ENCODE measurements at places on chromosomes 1 and 21.

DNA sequence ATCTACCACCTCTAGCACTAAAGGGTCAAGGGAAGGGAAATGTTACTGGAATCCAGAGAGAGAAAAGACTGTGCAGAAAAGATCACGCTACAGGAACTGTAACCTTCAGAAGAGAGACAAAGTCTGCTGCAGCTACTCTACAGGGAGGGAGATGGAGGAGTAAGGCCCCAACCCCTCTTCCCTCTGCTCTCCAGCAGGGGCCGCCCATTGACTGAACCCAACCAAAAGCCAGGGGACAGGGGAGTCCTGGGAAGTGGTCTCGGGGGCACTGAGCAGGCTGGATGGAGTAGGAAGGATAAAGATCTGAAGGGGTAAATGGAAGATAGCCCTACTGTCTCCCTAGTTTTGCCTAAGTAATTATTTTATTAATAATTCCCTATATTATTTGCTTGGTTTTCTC, 72.8 kb upstream of the NR5A2 start:
- DNase-seq: no peak

DNA sequence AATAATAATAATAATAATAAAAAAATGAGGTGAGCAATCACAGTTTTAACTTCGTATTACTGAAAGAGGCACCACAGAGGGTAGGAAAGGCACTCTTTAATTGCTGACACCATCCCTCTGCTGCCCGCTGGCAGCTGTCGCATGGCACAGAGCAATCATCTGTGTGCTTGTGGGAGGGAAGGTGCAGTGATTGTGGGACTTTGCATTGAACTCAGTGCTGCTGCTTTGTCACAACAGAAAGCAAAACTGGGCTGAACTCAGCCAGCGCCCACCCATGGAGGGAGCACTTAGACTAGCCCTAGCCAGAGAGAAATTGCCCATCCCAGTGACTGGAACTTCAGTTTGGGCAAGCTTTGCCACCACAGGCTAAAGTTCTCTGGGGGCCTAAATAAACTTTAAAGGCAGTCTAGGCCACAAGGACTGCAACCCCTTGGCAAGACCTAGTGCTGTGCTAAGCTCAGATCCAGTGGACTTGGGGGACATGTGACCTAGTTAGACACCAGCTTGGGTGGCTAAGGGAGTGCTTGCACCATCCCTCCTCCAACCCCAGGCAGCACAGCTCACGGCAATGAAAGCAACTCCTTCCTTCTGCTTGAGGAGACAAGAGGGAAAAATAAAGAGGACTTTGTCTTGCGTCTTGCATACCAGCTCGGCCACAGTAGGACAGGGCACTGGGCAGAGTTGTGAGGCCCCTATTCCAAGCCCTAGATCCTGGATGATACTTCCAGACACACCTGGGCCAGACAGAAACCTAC, 59.3 kb downstream of the WDR4 start:
- DNase-seq: no peak

DNA sequence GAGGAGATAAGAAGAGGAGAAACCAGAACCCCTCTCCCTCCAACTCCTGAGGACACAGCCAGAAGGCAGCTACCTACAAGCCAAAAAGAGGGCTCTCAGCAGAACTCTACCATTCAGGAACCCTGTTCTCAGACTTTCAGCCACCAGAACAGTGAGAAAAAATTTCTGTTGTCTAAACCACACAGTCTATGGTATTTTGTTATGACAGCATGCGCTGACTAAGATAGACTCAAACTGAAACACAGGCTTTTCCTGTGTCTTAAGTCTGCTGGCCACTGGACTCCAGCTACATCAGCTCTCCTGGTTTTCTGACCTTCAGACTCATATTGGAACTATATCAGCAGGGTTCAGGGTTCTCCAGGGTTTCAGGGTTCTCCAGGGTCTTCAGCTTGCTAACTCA, 126.5 kb upstream of the TNFSF4 start:
- DNase-seq: no peak

DNA sequence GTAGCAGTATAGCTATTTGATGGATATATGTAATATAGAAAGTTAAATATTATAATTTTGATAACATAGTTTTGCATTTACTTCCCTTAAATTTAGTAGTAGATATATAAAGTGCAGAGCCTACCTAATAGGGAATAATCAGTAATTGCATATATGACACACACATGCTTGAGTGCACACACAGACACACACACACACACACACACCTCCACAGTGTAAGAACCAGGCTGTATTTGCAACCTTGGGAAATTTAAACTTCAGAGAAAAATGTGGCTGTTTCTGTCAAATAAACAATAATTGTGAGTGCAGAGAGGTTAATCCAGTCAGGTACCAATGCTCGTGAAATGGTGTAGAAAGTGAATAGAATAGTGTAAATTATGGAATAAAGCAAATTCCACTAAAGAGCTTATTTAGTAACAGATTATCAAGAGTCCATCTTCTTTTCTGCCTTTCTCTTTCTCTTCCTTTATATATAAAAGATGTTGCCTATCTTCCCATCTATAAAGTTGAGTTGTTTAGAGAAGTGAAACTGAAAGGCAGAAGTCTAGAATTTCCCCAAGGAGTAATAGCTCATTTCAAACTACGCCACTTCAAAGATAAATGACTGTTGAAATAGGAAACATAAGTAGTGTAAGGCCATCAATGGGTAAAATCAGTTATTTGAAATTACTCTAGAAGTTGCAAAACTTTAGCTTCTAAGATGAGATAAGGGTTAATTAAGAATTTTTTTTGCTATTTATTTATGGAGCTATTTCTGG, 273.7 kb downstream of the SRGAP2C start:
- no peak for DNase-seq
